ENCODE measurements at places on chromosomes 5 and 9.

GRCh38 chr5:136686192-136686872, 321.0 kb upstream of the TRPC7 start:
- no peak for DNase-seq

GRCh38 chr5:149711338-149711737, 18.8 kb upstream of the PPARGC1B start:
- DNase-seq: no peak

DNA sequence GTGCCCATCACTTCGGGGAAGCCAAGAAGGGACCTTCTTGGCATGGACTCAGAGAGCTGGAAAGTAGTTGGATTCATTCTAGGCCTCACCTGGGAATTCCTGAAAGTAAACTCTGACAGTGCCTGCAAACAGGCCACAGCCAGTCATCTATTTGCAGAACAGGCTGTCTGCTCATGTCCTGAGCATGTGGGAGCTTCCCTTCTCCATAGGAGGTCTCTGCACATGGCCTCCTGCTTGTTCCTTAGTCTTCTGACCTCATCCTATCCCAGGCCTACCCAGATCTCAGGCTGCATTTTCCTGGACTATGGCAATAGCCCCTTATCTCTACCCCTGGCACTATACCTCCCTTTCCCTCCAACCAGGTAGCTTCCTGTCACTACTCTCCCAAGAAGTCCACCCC, 67.2 kb upstream of the FSTL4 start:
- DNase-seq: no peak

GRCh38 chr9:19255112-19255511, 24.6 kb downstream of the DENND4C start:
- DNase-seq: no peak

- DNase-seq: no peak
These were observed 496.1 kb downstream of the NFIB start for GRCh38 chr9:13817754-13818278.

DNA sequence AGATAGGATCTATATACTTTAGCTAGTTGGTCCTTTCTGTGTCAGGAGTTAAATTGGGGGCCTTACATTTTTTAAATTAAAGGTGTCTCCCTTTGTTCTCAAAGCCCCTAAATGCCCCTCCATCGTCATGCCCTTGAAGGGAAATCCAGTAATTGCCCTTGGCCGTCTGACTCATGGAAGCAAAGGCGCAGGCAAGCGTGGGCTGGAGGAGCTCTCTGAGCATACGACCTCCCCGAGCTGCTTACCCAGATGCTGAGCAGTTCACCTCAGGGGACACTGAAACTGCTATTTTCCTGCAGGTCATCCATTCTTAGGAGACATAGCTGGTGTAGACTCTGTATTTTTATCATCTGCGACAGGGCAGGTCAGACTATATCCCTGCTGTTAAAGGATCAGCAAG, 23.0 kb downstream of the PCSK1 start:
- DNase-seq: no peak

DNA sequence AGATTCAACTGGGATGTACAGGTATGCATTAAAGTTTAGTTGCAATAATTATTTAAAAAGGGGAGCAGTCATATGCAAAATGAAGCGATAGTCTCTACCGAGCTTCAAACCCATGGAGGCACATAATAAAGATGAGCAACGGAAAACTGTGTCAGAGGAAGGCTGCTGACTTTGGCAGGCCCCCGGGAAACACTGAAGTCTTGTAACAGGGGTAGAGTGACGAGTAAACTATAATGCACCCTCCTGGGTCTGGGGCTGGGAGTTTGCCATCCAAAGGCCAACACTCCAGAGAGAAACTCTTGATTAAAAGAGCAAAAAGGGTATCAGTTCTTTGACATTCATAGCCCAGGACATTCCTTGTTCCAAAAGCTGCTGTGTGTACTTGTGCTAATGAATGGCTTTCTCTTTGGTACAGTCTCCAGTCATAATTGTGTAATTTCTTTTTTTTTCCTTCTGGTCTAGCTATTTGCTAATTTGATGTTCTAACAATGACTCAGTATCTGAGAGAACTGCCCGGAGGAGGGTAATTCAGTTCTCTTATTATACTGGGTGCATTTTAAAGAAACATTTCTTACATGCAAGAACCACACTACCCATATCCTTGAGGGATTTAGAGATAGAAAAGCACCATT, 59.2 kb downstream of the TNC start:
- DNase-seq: no peak
